DMS153 (cell line): ENCODE measurements at places on chromosomes 16 and 17.

DNA sequence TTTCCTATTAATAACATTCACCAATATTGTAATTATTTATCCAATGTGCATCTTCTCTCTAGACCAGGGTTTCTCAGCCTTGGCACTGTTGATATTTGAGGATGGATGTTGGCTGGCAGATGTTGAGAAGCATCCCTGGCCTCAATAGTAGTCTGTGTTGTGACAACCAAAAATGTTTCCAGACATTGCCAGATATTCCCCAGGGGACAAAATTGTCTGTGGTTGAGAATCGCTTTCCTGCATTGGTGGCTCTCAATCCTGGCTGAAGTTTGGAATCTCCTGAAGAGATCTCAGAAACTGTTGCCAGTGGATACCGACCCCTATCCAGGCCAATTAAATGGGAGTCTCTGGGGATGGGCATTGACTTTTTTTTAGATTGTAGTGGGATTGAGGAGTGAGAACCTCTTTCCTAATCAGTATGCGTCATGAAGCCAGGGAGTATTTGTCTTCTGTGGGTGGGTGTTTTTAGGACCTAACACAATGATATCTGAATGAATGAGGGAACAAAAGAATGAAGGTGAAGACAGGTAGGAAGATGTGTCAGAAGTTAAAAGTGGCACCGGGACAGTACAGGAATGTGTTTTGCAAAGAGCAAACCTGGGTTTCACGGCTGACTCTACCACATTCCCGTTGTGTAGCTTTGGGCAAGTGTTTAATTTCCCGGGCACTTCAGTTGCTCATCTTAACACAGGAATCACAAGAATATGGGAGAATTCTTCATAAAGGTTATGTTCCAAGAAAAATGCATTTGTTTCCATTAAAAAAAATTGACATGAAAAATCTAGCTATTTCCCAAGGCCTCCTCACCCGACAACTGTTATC, 24.3 kb downstream of the HSD17B2 start:
- no peak for DNase-seq

GRCh38 chr17:8459107-8459506, 23.4 kb downstream of the NDEL1 start:
- no peak for DNase-seq

DNA sequence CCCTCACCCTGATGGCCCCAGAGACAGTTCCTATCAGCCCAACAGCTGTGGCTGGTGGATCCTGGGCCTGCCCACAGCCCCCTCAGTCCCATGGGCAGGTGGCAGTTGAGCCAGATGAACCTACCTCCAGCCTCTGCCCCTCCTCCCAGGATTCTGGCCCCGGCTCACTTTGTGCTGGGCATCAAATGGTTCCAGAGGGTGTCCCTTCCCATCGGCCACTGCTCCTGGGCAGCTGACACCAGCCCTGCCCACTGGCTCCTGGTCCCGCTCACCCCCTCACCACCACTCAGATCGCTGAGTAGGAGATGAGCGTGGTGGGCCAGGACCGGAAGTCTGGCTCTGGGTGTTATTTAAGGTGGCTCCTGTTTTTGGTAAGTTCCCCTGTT, 2.0 kb downstream of the TTYH2 start:
- no peak for DNase-seq

DNA sequence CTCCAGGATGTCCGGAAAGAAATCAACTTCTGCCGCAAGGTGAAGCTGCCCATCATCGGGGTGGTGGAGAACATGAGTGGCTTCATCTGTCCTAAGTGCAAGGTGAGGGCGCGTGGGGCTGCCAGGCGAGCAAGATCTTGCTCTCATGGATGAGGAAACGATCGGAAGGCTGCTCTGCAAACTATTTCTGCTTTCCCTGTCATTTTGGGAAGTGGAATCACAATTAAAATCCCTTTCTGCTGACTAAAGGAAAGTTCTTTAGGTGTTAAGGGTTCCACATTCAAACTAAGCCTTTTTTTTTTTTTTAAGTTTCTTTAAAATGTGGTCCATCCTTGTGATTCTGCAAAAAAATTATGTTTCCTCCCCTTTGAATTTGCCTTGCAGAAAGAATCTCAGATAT, 17.7 kb downstream of the NUBP1 start:
- no peak for DNase-seq

DNA sequence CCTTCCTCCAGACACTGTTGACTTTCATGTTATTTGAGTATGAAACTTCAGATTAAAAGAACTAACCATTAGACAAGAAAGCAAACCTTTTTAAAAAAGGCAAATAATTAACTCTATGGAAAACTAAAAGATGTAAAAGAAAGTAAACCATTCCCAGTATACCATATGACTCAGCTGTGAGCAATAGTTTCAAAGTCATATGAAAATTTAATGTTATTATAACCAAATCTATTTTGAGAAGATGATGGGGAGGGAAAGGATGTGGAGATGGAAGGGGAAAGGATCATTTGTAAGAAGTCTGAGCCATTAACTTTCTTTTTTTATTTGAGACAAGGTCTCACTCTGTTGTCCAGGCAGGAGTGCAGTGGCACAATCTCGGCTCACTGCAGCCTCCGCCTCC, 131.8 kb downstream of the IRX5 start:
- DNase-seq = no peak

GRCh38 chr16:70432723-70433457, 6.0 kb downstream of the ST3GAL2 start:
- no peak for DNase-seq

DNA sequence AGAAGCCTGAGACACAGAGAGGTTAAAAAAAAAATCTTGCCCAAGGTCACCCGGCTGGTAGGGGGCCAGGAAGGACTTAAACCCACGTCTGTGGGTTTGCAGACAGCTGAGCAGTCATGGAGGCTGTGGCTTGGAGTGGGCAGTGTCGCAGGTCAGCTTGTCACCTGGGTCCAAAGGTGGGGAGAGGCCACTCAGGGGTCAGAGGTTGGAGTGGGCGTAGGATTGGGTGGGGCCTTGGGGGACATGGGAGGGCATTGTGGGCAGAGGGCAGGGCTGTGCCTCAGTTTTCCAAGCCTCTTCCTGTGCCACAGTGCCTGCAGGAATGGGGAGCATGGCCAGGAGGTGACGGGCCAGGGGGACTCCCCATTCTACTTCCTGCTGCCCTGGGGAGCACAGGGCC, 2.0 kb upstream of the NDRG4 start:
- no peak for DNase-seq
